ENCODE measurements at places on chromosomes 11 and 22.

DNA sequence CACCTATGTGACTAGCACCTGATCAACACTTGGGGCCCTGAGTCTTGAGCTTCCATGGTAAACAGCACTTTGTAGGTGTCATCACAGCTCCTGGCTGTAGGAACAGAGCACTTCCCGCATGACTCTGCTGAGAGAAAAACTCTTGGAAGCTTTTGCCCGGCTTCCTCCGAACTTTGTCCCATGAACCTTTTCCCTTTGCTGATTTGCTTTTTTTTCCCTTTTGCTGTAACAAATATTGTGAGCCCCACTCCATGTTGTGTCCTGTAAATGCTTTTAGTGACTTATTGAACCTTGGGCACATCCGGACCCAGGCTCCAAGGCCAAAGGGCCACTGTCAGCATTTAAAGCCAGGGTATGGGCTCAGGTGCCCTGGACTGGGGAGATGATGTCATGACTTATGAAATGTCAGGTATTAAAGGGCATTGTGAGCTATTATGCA, 391.1 kb downstream of the TENM4 start:
- no peak for DNase-seq

DNA sequence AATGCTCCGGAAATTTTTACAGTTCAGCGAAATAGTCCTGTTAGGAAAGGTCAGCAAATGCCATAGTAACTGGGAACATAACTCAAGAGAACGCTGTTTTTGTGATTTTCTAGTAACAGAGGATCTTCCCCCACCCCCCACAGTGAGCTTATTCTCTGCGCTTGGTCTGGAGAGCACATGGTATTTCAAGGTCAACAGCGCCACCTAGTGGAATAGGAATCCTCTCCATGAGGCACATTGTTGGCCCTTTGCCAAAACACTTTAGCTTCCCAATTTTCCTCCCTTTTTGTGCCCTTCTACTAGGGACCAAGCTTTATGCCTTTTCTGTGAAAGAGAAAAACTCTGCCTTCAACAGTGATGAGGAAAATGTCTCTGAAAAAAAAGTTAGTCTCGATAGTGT, 13.2 kb upstream of the OR4C12 start:
- no peak for DNase-seq

- DNase-seq = no peak
Measured at GRCh38 chr11:96642583-96642982, 252.8 kb downstream of the JRKL start.

DNA sequence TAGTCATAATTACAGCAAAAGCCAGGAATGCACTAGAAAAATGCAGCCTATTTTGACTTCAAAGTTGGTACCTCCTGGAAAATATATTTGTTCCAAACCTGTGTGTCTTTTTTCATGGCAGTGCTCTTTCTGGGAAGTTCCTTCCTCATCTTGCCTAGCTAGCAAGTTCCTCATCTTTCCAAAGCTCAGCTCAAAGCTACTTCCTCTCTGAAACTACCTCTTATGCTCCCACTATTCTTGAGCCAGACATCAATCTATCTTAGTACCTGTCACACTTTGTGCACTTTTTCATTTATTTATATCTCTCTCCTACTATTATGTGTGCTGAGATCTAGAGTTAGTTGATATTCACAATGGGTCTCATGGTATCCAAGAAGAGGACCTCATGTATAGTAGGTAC, 191.6 kb upstream of the CCDC90B start:
- no peak for DNase-seq

DNA sequence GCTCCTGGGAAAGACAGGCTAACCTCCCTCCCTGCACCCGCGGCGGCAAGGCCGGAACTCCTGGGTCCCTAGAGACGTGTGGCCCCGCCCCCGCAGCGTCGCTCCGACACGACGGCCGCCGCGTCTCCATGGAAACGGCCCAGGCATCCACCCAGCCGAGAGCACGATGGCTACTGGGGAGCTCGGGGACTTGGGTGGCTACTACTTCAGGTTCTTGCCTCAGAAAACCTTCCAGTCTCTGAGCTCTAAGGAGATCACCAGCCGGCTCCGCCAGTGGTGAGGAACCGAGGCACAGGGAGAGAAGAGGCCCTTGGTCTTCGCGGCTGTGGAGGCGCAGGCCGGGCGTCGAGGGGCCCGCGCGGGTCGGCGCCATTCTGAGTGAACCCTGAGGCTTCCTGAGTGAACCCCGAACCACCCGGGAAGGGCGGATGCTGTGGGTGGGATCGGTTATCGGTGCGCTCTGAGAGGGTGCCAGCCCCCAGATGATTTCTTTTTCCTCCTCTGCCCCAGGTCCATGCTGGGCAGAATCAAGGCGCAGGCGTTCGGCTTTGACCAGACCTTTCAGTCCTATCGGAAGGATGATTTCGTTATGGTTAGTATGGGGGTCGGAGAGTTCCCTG, at the start of gene CFAP300:
Gene CFAP300 (plus strand): TSS at position 133 of the 620 bp plus-strand sequence. CDS start 34 bp downstream, at position 167.
- peak; percentile 28 for DNase-seq

DNA sequence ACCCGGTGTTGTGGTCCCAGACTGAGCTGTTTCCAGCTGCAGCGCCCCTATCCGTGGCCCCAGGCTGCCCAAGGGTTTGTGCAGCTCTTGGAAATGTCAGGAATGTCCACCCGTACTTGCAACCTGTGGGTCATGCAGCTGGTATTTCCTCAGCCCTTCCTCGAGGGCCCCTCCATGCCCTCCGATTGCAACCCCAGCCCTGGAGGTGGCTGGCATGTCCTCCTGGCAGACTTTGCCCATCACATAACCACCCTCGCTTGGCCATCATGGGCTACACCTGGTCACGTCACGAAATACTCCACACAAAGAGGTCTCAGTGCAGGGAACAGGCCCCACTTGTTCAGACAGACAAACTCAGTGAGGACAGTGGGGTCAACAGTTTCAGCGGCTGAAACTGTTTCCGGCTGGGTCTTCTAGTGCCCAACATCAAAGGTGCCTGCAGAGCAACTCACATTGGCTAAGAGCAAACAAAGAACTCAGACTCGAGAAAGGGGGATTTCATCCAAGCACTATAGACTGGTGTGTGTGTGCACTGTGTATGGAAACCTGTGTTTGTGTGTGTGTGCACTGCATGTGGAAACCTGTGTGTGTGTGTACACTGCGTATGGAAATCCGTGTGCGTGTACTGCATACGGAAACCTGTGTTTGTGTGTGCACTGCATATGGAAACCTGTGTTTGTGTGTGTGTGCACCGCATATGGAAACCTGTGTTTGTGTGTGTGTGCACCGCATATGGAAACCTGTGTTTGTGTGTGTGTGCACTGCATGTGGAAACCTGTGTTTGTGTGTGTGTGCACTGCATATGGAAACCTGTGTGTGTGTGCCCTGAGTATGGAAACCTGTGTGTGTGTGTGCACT, 72.8 kb upstream of the CCND1 start:
- DNase-seq = no peak

DNA sequence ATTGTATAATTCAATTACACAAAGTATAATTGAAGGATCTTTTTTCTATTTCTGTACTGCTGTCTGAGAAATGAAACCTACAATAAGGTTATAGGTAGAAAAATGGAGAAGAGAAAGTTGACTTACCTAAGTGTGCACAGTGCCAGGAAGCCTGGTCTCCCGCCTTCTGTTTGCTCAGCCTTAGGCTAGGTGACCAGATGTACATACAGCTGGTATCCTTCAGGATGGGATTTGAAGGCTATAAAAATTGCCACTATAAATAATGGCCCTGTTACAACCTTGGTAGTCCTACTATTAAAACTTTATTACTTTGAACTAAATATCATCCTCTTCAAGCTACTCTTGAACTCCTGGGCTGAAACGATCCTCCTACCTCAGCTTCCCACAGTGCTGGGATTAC, 19.7 kb downstream of the OR51E2 start:
- no peak for DNase-seq

DNA sequence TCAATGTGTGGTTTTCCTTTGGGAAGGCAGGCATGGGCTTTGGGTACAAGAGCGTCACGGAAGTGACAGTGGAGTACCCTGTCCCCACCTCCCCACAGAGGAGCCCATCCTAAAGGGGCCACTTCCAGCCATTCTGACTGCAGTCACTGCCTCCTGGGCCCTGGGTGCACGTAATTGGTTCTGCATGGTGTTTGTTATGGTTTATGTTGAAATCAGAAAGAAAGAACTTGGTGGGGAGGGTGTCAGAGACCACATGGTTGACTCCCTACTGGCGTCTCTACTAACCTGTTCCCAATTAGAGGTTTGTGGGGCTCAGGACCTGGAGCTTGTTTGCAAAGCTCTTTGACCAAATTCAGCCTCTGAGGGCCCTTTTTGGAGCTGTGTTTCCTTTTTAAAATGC, 40.8 kb downstream of the RIBC2 start:
- DNase-seq = no peak

- DNase-seq = no peak
Measured at GRCh38 chr11:17418444-17419081, 30.1 kb upstream of the KCNJ11 start.

DNA sequence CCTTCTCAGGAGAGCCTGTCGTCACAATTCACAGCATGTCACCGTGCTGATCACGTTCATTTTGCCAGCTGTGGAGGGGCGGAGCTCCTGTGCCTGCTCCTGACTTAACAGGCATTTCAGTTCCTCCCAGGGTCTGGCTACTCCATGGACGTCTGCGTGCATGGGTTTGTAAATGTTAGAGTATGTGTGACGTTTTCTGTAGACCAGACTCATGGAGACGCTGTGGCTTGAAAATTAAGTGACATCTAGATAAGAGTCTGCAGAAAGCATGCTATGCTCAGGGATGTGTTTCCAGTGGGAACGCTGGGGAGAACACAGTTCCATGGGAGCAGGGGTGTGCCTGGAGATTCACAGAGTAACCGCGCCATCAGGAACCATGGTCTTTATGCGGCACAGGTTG, 804.0 kb downstream of the TBC1D22A start:
- DNase-seq = no peak

- DNase-seq = no peak
Measured at GRCh38 chr11:134386945-134387344, 25.1 kb downstream of the B3GAT1 start.

- DNase-seq = no peak
Measured at GRCh38 chr22:36447632-36448031, 33.8 kb downstream of the TXN2 start.

DNA sequence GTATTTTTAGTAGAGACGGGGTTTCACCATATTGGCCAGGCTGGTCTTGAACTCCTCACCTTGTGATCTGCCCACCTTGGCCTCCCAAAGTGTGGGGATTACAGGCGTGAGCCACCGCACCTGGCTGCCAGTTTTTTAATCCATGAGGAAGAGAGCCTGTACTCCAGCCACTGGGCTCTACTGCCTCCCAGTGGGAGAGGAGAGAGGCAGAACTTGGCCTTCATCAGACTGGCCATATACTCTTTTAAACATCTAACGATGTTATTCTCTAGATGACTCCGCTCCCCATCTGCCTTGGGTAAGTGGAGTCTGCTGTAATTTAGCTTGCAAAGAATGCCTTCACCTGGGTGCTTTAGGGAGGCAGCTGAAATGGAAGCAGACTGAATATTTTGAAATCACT, 34.6 kb downstream of the SLC6A5 start:
- DNase-seq = no peak

DNA sequence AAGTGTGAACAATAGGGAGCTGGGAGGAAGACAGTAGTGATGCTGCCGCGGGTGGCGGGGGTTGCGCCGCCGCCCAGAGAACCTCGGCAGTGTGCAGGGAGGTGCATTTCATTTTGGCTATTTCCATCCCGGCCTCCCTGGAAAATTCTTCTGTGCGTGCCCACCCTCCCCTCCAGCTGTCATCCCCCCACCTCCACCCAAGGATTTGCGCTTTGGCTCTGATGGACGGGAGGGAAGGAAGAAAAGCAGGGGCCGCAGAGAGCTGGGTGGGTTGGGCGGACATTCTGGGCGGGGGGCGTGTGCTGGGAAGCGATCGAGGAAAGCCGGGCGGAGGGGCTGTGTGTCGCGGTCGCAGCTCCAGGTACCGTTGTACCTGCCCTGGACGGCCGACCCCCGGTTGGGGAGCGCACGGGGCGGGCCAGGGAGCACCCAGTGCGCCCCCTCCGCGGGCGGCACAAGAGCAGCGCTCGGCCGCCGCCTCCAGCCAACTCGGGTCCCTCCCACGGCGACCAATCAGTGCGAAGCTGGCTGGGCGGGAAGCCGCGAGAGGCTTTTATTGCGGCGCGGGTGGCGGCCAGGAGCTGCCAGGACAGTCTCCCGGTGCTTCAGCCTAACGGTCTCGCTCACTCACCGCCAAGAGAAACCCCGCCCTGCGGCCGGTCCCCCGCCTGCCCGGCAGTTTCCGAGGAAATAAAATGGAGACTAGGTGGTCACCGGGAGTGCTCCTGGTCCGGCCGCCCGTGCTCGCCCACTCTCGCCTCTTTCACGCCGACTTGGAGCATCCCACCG, 1.6 kb downstream of the NCAM1 start:
- no peak for DNase-seq

- no peak for DNase-seq
Measured at GRCh38 chr11:33920838-33921613, 29.1 kb upstream of the LMO2 start.

DNA sequence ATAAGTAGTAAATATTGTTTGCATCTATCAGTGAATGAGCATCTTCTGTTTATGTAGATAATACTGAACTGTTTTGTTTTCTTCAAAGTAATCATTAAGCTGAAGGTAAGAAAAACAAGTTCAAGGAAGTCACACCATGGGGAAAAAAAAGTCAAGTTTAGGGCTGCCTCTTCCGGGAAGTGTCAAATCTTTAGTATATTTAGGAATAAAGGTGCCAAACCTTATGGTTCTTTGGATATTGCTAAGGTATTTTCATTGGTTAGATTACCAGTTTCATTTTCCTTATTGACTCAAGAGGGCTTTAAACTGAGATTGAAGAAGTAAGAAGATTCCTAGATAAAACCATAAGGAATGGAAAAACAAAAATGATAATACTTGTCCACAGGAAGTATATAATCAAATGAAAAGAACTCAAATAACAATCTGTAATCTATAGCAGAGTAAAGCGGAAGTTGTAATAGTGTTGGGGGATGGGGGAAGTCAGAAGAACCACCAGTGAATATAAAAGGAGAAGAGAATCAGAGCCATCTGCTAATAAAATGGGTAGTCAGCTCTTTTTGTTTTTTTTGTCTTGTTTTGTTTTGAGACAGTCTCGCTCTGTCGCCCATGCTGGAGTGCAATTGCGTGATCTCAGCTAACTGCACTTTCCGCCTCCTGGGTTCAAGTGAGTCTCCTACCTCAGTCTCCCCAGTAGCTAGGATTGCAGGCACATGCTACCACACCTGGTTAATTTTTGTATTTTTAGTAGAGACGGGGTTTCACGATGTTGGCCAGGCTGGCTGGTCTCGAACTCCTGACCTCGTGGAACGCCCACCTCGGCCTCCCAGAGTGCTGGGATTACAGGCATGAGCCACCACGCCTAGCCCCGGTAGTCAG, 2.3 kb downstream of the ATM start:
- DNase-seq = no peak

GRCh38 chr11:14529321-14529720, 9.1 kb upstream of the PSMA1 start:
- DNase-seq = no peak

- no peak for DNase-seq
Measured at GRCh38 chr11:65053827-65054508, 4.4 kb downstream of the NAALADL1 start.

DNA sequence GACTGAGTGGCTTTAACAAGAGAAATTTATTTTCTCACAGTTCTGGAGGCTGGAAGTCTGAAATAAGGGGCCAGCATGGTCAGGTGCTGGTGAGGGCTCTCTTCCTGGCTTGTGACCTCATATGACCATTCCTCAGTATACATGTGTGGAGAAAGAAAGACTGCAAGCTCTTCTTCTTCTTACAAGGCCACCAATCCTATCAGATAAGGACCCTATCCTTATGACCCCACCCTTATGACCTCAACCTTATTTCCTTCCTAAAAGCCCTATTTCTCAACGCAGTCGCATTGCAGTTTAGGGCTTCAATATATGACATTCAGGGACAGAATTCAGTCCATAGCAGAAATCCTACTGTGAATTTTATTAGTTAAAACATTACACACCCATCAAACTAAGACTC, 124.4 kb upstream of the RAG2 start:
- no peak for DNase-seq
